ENCODE measurements at places on chromosomes 13 and 19.

DNA sequence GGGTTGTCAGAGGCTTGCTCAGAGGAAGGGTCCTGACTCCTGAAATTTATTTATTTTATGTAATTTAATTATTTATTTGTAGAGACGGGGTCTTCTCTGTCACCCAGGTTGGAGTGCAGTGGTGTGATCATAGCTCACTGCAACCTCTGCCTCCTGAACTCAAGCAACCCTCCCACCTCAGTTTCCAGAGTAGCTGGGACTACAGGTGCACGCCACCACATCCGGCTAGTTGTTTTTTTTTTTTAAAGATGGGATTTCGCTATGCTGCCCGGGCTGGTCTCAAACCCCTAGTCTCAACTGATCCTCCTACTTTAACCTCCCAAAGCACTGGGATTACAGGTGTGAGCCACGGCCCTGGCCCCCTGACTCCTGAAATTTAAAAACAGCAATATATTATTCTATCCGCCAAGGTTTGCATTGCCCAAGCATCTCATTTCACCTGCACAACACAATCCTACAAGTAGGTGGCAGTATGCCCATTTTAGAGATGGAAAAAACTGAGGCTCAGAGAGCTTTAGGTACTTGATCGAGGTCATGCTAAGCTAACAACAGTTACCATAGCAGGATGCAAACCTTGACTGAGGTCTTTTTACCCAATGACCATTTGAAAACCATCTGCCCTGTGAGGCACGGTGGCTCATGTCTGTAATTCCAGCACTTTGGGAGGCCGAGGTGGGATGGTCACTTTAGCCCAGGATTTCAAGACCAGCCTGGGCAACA lies 18.1 kb downstream of the ARHGEF18 start:
- peak; percentile 22 for DNase-seq

DNA sequence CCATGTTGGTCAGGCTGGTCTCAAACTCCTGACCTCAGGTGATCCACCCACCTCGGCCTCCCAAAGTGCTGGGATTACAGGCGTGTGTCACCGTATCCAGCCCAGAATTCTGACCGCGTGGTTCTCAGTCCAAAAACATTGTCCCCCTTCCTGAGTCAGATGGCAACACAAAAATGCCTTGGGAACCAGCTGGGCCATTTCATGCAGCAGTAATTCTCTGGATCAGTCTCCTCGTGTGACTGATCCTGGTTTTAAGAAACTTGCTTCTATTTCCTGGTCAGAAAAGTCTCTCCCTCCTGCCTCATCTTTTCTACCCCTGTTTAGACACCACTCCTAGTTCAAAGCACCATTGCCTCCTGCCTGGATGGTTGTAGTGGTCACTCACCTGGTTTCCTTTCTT lies 60.9 kb upstream of the USP29 start:
- DNase-seq: no peak

DNA sequence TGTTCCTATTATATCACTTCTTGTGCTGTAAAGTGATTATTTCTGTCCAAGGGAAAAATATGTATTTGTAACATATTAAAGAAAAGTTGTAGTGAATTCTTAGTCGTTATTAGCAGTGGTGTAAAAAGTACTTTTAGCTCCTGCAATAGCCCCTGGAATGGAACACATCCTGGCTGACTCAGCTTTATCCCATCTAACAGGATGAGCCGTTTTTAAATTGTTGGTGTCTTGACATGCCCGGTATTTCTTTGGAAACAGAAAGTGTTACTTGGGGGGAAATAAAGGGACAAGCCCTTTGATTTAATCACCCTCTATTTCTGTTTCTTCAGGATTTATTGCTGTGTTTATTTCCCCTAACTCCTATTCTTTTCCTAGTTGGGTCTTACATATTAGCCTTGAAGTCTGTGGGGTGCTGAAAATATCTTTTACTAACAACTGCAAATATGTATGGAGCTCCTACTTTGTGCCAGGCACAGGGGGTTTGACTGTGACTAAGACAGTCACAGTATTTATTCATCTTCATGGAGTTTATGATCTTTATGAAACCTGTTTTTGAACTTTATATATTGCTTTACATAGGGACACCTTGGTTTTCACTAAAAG lies 17.9 kb downstream of the COG3 start:
- DNase-seq: no peak

GRCh38 chr13:51396352-51396751 lies 56.5 kb downstream of the INTS6 start:
- DNase-seq: no peak

GRCh38 chr13:114157869-114158495 lies 21.1 kb upstream of the CFAP97D2 start:
- no peak for DNase-seq

All from kidney glomerular epithelial cell (primary cell).